KG1 (cell line): ENCODE measurements at places on chromosomes 4 and X.

GRCh38 chrX:155891446-155892210, 10.5 kb downstream of the VAMP7 start:
- DNase-seq = no peak

GRCh38 chr4:128461291-128462102, 173.9 kb upstream of the PGRMC2 start:
- no peak for DNase-seq

DNA sequence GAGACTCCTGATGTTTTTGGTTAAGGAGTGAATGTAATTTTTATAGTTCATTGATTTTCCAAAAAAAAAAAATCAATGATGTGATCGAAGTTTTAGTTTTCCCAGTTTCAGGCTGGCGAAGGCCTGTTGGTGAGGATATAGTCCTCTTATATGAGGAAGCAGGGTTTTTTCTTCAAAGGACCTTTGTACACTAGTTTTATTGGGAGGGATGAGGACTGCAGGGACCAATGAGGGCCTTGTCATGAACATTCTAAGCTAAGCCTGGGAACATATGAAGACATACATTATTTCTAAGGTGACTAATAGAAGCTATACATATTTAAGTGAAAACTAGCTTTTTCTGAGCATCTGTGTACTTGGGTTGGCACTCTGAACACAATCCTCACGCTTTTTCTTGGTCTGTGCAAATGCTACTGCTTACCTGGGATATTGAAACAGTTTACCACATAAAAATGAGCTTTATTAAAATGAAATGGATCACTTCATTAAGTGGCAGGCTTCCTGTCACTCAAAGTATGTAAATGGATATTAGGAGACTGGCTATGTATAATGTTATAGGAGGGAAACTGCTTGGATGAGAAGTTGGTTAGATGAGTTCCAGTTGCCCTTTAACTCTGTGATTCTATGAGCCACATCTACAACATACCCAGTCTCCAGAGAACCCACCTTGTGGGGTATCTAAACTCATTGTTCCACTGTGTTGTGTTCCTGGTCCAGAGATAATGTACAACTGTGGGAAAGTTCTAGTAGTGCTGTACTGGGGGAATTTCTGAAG, 43.5 kb downstream of the SLC4A4 start:
- DNase-seq = no peak

GRCh38 chrX:9252182-9252581, 212.7 kb upstream of the TBL1X start:
- no peak for DNase-seq

- DNase-seq = no peak
Observed at GRCh38 chr4:155546451-155546850, 120.2 kb upstream of the GUCY1A1 start.

GRCh38 chr4:108535757-108536156, 84.6 kb upstream of the RPL34 start:
- no peak for DNase-seq

DNA sequence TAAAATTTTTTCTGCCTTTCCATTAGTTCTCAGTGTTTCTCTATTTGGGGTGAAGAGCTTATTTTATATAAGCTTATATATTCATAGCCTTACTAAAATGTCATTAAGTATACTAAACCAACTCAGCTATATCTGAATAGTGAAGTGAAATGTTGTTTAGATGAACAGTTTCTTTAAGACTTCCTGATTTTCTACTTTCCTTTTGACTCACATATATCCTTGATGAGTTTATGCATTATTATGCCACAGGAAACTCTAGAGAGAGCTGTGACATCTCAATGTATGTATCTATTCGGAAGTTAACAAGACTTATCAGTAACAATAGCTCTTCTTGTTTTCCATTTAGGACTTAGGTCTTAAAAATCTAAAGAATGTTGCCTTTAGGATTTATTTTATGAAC, 1491.8 kb upstream of the IGFBP7 start:
- DNase-seq = no peak

DNA sequence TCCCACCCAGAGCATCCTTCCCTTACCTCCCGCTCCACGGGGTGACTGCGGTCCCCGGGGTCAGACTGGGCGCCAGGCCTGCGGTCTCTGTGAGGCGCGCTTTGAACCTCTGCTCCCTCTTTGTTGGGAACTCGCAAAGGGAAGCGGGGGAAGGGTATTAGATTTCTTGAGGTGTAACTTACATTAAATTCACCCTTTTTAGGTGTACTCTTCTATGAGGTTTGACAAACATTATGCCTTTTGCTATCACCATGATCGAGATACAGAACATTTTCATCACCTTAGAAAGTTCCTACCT, 569 bp downstream of the DCK start:
- DNase-seq = no peak

DNA sequence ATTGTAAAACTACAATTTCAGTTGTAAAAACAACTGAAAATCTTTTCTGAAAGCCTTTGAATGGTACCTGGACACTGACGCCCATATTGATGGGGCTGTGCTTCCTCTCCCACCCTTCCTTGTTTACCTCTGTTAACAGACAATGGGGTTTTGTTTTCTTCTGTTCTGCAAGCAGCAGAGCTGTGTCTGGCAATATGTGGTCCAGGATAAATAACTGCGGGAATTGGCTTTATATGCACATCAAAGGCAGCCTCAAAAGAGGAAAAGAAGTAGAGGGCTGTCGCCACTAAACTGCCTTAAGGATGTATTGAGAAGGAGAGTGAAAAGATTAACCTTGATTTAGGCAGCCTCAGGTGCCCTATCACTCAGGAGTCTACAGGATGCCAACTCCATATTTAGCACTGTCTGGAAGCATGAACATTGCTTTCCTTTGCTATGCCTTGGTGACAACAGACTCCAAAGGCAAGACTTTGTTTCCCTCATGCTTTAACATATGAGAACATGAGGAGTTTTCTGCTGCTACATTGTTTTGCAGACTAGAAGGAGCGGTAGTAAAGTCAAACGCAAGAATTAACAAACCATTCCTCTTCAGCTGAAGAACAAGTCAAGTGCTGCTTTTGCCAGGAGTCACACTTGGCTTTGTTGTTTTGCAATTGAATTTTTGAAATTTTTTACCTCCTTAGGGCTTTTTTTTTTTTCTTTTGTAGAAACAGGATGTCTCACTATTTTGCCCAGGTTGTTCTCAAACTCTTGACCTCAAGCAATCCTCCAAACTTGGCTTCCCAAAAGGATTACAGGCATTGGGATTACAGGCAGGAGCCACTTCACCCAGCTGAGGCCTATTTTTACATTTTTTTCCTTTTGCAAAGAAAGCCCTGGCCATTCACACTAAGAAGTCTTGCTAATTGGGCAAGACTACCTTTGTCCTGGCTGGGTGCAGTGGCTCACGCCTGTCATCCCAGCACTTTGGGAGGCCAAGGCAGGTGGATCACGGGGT, 3.0 kb downstream of the IL21 start:
- DNase-seq = no peak
